ENCODE measurements at places on chromosomes 4 and X.

DNA sequence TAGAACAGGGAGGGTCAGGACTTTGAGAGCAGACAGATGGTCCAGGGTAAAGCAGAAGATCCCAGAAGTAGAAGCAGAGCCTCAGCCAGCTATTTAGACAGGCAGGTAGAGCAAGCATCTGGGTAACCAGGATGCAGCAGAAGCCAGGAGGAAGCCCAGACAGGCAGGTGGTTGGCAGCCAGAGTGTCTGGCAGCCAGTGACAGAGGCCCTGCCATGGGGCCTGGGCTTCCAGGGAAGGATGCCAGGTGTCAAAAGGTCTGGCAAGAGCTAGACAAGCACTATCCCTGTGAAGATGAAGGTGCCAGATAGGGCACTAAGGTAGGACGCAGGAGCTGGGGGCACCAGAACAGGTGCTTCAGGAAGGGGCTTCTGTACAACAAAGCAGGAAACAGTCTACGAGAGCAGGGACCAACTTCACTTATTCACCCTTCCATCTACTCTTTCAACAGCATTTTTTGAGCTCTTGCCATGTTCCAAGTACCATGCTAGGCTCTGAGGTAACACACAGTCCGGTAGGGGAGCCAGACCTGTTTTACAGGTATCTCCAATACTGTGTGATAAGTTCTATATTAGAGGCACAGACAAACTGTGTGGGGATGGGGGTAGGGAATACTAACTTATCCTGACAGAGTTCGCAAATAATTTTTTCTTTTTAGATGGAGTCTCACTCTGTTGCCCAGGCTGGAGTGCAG lies 38.1 kb upstream of the GJB1 start:
- DNase-seq: no peak

DNA sequence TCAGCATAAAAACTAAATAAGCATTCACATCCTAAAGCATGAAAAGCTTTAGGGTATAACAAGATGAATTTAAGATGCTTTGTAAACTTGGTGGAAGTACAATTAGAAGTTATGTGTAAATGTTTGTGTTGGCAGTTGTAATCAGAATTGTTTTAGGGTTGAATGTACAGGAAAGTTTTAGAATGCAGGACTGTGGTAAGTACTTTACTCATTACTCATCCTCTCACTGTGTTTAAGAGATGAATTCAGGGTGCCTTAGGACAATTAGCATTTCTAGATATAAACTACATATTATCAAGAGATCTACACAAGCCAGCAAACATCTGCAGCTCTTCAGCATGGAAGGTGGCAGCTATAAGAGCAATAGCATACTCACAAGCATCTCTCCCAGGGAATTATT lies 77.5 kb upstream of the ELOVL6 start:
- peak; percentile 61 for DNase-seq

- peak; percentile 63 for DNase-seq
Observed at GRCh38 chr4:72006586-72006985, 25.2 kb upstream of the NPFFR2 start.

- peak; percentile 62 for DNase-seq
Observed at GRCh38 chr4:69753686-69754085, 6.7 kb downstream of the SULT1B1 start.

GRCh38 chr4:107689912-107690587 lies 30.0 kb downstream of the PAPSS1 start:
- DNase-seq: peak; percentile 74

DNA sequence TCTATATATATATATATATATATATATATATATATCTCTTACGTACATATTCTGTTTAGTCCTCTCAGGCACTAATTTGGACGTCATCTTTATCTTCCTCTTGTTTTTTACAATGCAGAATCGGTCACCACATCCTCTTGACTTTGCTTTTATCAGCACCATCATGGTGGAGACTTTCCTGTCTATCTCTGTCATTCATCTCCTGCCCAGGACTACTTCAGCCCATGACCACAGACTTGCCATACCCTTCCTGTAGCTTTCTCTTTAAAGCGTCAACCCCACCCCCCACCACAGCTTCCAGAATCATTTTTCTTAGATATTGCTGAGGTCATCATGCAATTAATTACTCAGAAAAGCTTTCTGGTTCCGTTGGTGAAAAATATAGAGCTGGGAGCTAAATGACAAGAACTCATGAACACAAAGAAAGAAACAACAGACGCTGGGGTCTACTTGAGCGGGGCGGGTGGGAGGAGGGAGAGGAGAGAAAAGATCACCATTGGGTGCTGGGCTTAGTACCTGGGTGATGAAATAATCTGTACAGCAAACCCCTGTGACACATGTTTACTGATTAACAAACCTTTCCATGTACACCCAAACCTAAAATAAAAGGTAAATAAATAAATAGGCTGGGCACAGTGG lies 30.5 kb upstream of the PRKX start:
- DNase-seq: no peak

- no peak for DNase-seq
Observed at GRCh38 chr4:174316546-174316945, 32.8 kb downstream of the CEP44 start.

DNA sequence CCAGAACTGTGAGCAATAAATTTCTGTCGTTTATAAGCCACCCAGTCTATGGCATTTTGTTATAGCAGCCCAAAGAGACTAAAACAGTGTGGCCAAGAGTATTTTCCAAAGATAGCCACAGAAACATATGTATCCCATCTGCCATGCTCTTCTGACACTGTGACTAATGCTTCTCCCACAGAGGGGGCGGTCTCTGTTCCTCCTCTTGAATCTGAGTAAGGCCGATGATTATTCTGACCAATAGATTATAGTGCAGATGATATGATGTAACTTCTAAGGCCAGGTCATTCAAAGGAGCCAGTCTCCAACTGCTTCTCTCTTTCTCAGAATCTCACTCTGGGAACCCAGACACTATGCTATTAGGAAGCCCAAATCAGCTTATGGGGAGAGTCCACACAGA lies 570.7 kb downstream of the BCOR start:
- DNase-seq: peak; percentile 1

DNA sequence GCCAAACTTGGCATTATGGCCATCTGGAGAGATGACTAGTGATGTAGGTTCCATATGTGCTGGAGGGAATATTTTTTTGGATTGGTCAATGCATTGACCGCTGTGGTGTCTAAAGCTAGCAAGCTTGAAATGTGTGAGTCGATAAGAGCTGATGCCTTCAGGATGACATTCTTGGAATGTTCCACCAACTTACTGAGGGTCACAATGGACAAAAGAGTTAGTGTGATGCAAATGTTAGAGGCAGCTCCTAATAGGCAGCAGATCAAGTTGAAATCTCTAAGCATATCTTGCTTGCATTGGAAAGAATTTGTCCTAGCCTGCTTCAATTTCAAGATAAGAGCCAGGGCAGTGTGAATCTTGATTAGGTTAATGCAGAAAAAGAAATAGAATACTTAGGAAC lies 210.4 kb upstream of the AFF2 start:
- DNase-seq: no peak

DNA sequence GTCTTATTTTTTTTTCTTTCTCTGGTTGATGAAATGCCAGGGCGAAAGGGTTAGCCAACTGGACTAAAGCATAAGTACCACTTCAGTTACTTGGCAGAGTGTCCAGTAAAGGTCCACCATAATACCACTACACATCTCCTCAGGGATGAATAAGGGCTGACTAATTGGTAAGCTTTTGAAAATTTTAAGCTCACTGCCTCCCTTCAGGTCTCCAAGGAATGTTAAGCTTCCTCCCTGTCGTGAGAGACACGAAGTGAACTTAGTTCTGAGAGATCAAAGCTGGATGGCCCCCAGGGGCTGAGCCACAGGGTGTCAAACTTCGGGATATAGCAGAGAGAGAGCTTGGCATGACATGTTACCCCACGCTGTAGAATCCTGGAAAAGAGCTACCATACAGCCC lies 111.4 kb downstream of the VSIG4 start:
- no peak for DNase-seq

GRCh38 chr4:145939441-145939750 lies 773 bp upstream of the ZNF827 start:
- peak; percentile 47 for DNase-seq

- no peak for DNase-seq
Observed at GRCh38 chr4:48623182-48623780, 133.2 kb downstream of the ZAR1 start.

DNA sequence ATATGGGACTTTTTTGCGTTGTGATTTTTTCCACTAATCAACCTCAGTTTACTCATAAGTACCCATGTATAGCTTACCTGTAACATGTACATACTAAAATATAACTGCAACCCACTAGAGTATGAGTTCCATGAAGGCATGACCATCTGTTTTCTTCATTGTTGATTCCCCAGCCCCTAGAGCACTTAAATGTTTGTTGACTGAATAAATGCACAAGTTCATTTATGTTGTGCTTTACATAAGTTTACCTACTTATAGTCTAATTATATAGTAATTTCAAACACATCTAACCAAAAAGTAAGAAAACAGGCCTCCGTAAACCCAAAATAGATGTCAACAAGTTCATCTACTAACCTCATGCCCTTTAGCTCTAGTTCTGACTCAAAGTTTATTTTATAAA lies 34.7 kb downstream of the DCHS2 start:
- no peak for DNase-seq

- no peak for DNase-seq
Observed at GRCh38 chrX:8192276-8192675, 21.2 kb upstream of the VCX2 start.

- DNase-seq: peak; percentile 66
Observed at GRCh38 chrX:11210415-11210801, 82.8 kb upstream of the AMELX start.

DNA sequence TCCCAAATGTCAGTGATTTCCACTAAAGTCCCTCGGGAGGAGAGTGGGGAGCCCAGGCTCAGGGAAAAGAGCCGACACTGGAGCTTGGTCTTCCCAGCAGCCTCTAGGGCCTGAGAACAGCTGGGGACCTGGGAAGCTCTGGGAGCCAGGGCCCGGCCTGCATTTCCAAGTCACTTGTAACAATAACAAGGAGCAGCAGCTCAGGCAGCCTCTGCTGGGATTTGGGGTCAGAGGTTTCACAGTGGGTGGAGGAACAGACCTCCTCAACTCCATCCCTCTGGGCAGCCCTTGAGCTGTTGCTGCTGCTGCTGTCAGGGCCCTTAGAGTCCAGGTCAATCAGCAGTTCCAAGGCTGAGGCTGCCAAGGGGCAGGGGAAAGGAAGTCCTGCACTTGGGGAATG lies 11.1 kb downstream of the STARD8 start:
- DNase-seq: no peak

DNA sequence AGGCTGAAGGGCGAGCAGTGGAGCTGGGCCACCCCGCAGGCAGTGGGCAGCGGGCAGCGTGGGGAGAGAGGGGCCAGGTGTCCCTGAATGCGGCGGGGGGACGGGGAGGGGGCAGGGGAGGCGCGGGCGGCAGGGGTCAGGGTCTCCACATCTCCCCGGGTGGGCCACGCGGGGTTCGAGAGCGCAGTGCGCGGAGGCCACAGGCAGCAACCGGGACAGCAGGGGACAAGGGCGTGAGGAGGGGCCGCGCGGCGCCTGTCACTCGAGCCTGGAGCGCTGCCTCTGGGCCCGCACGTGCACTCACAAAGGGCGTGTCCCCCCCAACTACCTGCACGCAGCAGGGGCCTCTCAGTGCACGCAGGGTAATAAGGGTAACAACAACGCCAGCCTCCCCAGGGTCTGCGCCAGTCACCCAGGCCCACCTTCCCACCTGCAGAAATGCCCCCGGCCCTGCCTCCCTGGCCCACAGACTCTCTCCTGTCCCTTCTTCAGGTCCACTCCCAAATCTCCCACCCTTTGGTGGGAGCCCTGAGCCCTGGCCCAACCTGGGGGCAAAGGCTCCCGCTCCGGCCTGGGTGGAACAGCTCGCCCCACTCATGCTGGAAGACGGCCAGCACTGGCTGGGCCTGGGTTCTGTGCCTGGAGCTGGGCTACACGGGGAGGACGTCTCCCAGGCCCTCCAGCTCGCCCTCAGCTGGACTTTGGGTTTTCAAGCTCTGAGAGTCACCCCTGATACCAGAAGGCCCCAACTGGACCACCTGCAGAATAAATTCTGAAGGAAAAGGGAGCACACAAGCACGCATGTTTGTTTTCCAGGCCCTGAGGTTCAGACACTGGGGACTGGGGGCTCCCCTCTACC lies 53.2 kb downstream of the ZFYVE28 start:
- DNase-seq: no peak

- peak; percentile 69 for DNase-seq
Observed at GRCh38 chr4:120829113-120829831, 93.3 kb downstream of the PRDM5 start.

- no peak for DNase-seq
Observed at GRCh38 chr4:140168474-140168873, 14.5 kb upstream of the MAML3 start.

DNA sequence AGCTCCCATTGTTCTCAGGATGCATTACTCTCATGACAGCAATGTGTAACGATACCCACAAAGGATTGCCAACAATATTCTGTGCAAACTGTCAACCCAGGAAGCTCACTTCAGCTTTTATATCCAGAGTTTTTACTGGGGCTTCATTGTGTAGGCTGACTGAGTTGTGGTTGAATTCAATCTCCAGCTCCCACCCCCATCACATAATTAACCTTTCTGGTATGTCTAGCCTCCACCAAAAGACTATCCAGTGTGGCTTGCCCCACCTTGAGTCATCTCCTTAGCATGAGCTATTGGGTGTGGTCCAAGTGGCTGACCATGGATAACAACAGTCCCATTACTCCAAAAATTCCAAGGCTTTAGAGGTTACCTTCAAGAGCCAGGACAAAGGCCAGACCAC lies 17.7 kb upstream of the TAB3 start:
- DNase-seq: no peak

DNA sequence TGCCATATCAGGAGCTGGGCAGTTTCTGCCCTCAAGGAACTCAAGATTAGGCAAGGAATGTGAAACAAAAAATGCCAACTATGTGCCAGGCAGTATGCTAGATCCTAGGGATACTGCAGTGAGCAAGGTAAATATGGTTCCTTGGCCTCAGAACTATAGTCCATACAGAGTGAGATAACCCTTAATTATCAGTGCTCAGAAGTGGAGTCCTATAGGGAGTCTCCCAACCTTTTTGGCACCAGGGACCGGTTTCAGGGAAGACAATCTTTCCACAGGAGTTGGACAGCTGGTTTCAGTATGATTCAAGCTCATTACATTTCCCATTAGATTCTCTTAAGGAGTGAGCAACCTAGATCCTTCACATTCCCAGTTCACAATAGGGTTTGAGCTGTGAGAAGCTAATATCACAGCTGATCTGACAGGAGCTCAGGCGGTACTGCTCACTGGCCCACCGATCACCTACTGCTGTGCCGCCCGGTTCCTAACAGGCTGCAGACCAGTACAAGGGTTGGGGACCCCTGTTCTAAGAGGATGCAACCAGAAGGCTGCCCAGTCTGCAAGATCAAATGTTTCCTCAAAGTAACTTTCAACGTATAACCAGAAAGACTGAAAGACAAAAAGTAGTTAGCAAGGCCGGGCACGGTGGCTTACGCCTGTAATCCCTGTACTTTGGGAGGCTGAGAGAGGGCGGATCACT lies 1.7 kb upstream of the SRP72 start:
- peak; percentile 16 for DNase-seq

DNA sequence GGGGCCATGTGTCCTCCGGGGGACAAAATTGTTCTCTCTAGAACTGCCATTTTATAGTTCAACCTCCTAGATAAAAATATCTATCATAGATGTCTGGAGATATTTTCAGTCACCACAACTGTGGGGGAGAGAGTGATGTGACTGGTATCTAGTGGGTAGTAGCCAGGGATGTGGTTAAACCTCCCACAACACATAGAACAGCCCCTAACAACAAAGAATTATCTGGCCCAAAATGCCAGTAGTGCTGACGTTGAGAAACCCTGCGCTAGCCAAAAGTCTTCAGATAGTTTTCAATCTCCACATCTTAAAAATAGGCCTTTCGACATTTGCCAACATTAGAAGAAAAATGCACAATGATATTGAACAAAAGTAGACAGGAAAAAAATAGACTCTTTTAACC lies 19.0 kb upstream of the SUPT20HL2 start:
- DNase-seq: peak; percentile 1

- DNase-seq: peak; percentile 41
Observed at GRCh38 chrX:69137371-69138117, 27.7 kb downstream of the PJA1 start.
